ENCODE measurements at places on chromosomes 1 and 21. TPM values are rescaled to one million over a fixed set of nuclear protein-coding genes. Genes with fewer than 3 reads are reported as not detected.

SLC16A4 gene
- 39.9 TPM for total RNA-seq

BARHL2 gene
- total RNA-seq = not detected

MROH9 gene
- not detected for total RNA-seq

LCE3D gene
- 2.8 TPM for total RNA-seq

KRTAP7-1 gene
- not detected for total RNA-seq

PGBD5 gene
- total RNA-seq = 0.34 TPM

CRTC2 gene
- 37.7 TPM for total RNA-seq

KIF17 gene
- total RNA-seq = 2.1 TPM

KCNK2 gene
- total RNA-seq = 0.08 TPM

AMY1C gene
- not detected for total RNA-seq

CEP85 gene
- 12.7 TPM for total RNA-seq

FCAMR gene
- not detected for total RNA-seq

S100A10 gene
- total RNA-seq = 2,422 TPM

HPDL gene
- total RNA-seq = 3.8 TPM

KRTAP12-2 gene
- total RNA-seq = not detected

PYHIN1 gene
- total RNA-seq = not detected

FAM163A gene
- not detected for total RNA-seq

CD52 gene
- not detected for total RNA-seq

FMO1 gene
- total RNA-seq = not detected

RHCE gene
- total RNA-seq = not detected

NBPF4 gene
- total RNA-seq = 0.08 TPM

CFAP141 gene
- total RNA-seq = not detected

LENEP gene
- total RNA-seq = not detected

All from A549 treated with AZD2906 at 1 μM for 4 hours (cell line).